ENCODE measurements at places on chromosomes 4 and X.

GRCh38 chr4:23887989-23888388, 1.9 kb downstream of the PPARGC1A start:
- DNase-seq = no peak

DNA sequence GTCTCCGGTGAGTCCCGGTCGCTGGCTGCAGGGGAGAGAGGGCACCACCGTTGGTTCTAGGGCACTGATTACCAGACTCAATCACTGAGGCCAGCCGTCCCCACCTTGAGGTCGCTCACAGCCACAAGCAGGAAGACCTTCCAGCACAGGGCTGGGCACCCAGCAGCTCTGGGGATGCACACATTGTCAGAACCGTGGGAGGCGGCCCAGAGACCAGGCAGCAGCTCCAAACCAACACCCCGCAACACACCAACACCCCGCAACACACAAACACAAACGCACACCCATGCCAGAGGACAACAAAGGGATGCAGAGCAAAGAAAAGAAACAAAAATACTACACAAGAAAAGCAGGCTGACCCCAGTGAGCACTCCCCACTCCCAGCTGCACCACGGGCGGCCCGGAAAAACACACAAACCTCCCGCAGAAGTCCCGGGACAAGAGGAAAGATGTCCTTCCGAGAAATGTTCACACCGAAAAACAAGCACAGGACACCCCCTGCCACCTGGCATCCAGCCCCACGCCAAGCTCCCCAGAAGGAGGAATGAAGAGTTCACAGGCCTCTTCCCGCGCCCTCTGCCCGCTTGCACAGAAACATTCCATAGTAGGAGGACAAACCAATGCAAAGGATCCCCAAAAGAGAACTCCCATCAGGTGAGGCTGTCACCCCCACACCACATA, 3.2 kb downstream of the HMX1 start:
- no peak for DNase-seq

DNA sequence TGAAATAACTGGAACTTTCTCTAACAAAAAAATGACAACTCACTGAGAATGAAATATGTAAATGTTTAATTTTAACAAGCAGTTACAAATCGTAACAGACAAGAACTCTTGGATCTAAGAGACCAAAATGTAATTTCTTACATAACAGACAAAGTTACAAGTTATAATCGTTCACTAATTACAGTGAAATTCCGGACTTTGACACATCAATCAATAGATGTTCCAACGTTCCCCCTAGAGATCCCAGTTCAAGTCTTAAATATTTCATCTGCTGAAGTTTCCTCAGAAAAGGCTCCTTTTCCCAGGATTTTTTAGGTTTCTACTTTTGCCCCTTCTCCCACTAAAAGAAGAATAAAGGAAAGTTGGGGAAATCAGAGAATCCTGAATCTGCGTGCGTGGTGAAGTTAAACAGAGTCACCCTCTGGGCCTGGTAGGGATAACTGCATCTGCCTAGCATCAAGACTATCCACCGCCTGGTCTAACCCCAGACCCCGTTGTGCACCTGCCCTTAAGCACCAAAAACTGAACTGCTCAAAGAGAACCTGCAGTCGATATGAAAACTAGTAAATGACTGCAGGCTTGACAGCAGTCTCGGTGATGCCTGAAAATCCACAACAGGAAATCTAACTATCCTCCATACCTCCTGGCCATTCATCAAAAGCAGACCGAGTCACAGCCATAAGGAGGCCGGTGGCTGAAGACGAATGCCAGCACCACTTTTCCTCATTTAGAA, 2.3 kb downstream of the IRF2 start:
- DNase-seq = no peak

DNA sequence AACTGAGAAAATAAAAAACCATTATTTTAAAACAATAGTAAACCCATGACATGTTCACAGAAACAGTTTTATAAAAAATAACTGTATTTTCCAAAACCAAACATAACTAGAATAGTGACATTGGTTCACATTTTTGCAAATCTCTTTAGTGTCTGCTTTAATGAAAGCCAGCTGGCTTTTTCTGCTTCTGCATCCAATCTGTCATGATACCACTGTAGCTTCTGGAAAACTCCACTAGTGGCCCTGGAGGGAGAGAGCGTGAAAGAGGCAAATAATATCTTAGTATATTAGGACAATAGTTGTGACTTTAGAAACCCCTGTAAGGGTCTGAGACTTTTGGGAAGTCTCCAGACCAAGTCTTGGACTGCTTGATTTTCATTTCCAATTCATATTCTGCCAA, 31.1 kb downstream of the FGFBP1 start:
- DNase-seq = no peak

DNA sequence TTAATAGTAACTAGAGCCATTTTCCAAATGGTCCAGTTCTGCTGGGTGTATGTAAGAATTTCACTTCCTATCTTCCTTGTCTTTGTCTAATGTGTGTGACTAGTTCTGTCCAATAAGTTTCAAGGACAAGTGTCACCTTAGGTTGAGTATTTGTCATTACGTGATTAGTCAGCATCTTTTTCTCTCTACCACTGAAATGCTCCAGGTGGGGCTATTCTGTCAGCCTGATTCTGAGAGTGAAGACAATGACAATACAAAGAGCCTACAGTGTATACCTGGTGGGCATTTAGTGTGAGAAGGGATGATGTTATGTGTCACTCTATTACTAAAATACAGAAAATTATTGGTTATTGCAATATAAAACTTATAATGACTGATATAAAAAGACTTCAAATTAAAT, 876.3 kb downstream of the C4orf33 start:
- no peak for DNase-seq

GRCh38 chrX:154098551-154098950, 1.0 kb upstream of the MECP2 start:
- DNase-seq = no peak

DNA sequence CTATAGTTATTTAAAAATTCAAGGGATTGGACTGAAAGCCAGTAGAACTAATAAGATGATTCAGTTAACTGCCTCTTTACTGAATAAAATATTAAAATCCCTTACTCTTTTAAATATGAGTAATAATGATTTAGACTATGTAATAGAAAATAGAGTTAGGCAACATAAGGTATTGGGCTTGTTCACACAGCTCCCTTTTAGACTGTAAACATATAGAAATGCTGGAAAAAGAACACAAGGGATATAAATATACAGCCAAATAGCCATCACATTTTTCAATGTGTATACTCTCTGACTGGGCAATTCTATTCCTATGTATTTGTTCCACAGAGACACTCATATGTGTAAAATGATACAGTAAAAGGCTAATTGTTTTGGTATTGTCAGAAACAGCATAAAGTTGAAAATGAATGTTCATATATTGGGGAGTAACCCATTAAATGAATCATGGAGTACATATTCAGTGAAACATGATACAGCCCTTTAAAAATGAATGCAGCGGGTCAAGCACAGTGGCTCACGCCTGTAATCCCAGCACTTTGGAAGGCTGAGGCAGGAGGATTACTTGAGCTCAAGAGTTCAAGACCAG, 129.8 kb downstream of the TBC1D19 start:
- DNase-seq = no peak

DNA sequence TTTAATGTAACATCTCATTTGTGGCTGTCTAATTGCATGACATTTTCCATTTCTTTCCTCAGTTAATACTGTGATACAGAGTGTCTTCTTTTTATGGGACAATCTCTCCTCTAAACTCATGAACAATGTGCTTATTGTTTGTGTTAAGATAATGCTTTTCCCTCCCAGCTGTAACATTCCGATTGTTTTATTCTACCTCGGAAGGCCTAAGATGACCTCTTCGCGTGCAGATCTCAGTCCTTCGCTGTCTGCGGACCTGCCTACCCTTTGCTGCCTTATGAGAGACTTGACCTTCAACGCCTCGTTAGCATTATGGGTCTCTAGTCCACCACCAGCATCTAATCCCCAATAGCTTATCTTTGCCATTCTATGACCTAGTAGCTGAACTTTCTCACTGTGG, 29.8 kb upstream of the ZFP42 start:
- DNase-seq = no peak

DNA sequence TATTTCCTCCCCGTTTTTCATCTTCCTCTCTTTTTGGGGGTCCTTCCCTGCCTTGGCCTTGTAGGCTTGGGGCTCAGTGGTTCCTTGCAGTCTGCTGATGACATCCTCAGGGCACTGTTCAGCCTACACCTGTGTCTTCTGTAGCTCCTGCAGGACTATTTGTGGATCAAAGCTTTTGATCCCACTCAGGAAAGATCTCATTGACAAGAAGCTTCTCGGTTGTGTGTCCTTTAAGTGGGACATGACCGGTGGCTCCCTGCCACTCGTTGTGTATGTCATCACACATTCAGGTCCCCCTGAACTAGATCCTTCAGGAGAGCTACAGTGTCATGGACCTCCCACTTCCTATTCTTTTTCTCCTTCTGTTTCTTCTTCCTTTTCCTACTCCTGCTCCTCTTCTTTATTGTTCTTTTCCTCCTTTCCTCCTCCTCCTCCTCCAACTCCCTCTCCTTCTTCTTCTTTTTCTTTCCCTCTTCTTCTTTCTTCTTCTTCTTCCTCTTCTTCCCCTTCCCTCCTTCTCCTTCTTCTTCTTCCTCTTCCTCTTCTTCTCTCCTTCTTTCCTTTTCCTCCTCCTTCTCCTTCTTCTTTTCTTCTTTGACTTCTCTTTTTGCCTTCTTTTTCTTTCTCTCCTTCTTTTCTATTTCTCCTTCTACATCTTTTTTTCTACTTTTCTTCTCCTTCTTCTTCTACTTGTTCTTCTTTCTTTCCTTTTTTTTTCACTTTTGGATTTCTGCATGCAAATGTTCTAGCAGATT, 67.8 kb downstream of the NBDY start:
- DNase-seq = no peak

GRCh38 chr4:99104153-99104552, 15.6 kb upstream of the ADH5 start:
- DNase-seq = no peak

DNA sequence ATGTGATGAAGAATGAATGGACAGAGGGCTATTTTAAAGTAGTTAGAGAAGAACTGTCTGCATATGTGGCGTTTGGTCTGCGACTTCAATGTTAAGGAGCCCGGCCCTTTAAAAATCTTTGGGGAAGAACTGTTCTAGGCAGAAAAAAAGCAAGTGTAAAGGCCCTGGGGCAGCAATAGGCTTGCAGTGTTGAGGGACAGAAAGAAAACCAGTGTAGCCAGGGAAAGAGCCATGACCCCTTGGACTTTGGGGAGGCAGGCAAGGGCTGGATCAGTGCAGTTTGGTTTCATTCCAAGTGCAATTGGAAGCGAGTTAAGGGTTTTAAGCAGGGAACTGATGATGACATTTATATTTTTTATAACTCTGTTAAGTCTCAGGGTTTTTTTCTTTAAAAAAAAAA, 7.9 kb downstream of the GLA start:
- DNase-seq = no peak

GRCh38 chr4:106583567-106583966, 215.0 kb upstream of the GIMD1 start:
- no peak for DNase-seq
